ENCODE measurements at places on chromosomes 1 and 21.

DNA sequence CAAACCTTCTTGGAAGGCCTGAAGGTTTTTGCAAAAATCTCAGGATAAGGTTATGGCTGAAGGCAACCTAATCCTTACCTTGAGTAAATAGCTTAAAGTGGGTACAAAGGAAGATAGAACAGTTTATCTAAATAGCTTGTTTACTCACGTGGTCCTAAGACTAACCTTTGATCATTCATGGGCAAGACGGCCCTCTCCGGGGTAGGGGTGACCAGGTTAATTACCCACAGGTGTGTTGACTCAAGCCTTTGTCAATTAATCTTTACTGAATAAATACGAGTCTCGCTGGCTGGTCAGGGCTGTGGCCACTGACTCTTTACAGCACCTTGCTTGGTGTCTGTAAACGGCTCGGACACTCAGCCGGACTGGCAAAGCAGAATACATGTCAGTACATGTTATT, 10.8 kb downstream of the AADACL4 start:
- no peak for DNase-seq

DNA sequence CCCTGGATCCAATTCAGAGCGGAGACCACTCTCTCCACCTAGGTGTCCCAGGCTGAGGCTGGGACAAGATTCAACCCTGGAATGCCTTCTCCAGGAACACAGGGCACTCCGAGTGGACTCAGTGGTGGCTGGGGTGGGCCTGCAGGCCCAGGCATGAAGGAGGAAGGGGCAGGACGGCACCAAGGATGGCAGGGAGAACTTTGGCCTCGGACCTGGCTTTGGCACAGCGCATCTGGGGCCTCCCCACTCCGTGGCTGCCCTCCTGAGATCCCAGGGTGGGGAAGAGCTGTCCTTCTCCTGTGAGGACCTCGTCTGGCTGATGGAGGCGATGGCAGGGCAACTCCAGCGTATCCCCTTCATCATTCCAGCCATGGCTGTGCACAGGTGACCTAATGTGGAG, 35.6 kb downstream of the DHCR24 start:
- no peak for DNase-seq

DNA sequence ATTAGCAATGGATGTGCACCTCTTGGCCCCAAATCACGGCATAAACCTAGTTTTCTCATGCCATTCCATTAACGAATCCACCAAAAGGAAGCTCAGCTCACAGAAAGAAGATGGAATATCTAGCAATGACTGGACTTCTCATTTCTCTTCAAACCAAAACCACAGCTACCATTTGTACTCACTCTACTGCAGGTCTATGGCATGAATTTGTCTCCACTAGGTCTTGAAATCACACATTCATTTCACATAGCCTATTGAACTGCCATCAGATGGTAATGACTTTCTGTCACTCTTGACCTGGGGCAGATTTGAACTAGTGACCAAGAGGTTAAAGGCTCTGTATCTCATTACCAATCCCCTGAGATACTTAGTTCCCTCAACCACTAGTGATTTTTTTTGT, 382.7 kb downstream of the DPYD start:
- DNase-seq: no peak

- DNase-seq: peak; percentile 55
Observed at GRCh38 chr1:148334339-148335130, 148.6 kb downstream of the PPIAL4G start.

DNA sequence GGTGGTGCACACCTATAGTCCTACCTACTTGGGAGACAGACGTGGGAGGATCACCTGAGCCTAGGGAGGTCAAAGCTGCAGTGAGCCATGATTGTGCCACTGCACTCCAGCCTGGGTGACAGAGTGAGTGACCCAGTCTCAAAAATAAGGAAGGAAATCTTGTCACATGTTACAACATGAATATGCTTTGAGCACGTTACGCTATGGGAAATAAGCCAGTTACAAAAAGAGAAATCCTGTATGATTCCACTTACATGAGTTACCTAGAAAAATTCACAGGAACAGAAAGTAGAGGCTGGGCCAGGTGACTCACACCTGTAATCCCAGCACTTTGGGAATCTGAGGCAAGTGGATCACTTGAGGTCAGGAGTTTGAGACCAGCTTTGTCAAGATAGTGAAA, 6.7 kb upstream of the PADI6 start:
- DNase-seq: no peak

GRCh38 chr1:54002544-54003248, 15.3 kb downstream of the LDLRAD1 start:
- no peak for DNase-seq

GRCh38 chr21:33522953-33523349, 19.0 kb downstream of the GART start:
- no peak for DNase-seq

DNA sequence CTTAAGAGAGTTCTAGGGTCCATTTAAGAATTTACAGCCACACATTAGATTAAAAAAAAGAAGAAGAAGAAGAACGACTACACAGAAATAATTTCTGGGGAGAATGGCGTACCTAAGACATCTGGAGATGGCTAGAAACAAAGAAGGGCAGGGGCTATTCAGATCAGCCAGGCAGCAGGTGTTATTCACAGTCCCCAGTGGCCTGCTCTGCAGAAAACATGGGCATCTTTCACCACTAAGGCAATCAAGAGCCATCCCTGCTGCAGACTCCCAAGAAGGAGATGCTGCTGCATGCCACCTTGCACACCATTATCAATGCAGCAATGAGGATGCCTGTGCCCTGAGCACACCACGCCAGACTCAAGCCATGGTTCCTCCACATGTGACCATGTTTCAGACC, 7.9 kb upstream of the FCRL2 start:
- no peak for DNase-seq

DNA sequence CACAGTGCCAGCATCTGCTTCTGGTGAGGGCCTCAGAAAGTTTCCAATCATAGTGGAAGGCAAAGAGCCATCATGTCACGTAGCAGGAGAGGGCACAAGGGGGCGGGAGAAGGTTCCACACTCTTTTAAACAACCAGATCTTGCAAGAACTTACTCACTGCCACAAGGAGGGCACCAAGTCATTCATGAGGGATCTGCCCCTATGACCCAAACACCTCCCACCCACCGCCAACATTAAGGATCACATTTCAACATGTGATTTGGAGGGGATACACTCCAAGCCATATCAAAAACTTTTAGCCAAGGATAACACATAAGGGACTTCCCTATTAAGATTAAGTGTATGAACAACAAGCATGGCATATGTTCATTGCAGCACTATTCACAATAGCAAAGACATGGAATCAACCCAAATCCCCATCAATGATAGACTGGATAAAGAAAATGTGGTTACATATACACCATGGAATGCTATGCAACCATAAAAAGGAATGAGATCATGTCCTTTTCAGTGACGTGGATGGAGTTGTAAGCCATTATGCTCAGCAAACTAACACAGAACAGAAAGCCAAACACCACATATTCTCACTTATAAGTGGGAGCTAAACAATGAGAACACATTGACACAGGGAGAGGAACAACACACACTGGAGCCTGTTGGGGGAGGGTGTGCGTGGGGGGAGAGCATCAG, 19.9 kb upstream of the SLC35F3 start:
- no peak for DNase-seq

GRCh38 chr1:147600119-147601111, 59.1 kb downstream of the BCL9 start:
- DNase-seq: peak; percentile 10

GRCh38 chr1:245704765-245705164, 550.0 kb downstream of the KIF26B start:
- no peak for DNase-seq

DNA sequence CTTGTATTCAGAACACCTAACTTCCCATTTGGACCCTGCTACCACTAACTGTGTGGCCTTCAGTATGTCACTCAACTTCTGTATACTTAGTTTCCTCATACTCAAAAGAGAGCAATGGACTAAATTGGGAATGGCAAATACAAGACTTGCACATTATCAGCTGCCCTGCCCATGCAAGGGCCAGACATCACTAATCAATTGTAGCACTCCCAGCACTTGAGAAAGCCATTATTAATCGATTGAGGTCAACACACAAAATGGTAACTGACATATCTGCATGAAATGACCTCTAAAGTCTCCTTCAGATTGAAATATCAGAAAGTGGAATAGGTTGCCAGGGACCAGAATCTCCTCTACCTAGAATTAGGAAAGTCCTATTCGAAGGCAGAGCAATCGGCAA, 59.2 kb downstream of the MT1HL1 start:
- no peak for DNase-seq

- DNase-seq: no peak
Observed at GRCh38 chr1:181425566-181425965, 57.8 kb upstream of the CACNA1E start.

- DNase-seq: no peak
Observed at GRCh38 chr1:25556791-25557476, 13.5 kb downstream of the LDLRAP1 start.

DNA sequence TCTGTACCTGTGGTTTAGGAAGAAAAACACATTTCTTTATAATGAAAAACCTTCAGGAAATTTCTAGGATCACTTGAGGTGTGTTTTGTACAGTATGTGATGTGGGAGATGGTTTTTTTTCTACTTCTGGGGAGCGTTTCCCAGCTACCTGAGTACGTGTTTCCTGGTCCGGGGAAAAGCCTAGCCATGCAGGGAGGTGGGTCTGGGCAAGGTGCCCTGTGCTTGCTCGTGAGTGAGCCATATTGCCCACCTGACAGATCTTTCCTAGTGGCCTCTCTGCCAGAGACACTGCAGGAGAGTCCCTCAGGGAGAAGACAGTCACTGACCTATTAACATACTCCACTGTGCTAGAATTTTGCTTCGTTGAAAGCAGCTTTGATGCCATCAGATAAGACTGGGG, 41.3 kb downstream of the TRPM2 start:
- DNase-seq: no peak

DNA sequence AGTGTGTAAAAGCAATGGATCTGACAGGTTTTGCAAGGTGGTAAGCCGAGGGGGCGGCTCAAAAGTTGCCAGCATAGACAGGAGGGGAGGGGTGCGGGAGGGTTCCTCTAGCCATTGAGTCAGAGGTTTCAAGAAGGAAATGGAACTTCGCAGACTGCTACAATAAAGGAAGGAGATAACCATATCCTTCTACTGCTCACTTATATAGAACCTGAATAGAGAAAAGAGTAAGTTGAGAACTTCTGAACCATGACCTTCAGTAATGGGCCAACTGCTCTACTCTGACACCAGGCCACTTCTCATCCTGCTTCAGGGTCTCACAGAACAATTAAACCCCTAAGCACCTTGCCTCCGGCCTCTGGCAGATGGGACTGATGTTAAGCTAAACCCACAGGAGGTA, 26.3 kb upstream of the BCAR3 start:
- no peak for DNase-seq

GRCh38 chr1:33321178-33321577, 280 bp upstream of the A3GALT2 start:
- no peak for DNase-seq

DNA sequence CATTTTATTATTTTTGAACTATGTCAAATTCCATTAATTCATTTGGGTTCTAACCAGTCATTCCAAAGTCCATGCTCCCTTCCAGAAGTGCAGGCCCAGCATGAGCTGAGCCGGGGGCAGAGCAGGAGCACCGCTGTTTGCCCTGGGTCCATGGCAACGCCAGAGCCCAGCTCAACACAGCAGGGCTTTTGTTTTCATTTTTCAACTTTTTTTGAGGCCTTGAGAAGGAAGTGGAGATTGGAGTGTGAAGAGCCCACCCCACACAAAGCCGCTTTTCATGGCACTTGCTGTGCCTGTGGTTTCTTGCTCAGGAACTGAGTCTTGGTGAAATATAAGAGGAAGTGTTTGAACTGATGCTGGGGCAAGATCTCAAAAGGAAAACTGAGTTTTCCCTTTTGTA, 13.2 kb upstream of the PRMT2 start:
- no peak for DNase-seq

DNA sequence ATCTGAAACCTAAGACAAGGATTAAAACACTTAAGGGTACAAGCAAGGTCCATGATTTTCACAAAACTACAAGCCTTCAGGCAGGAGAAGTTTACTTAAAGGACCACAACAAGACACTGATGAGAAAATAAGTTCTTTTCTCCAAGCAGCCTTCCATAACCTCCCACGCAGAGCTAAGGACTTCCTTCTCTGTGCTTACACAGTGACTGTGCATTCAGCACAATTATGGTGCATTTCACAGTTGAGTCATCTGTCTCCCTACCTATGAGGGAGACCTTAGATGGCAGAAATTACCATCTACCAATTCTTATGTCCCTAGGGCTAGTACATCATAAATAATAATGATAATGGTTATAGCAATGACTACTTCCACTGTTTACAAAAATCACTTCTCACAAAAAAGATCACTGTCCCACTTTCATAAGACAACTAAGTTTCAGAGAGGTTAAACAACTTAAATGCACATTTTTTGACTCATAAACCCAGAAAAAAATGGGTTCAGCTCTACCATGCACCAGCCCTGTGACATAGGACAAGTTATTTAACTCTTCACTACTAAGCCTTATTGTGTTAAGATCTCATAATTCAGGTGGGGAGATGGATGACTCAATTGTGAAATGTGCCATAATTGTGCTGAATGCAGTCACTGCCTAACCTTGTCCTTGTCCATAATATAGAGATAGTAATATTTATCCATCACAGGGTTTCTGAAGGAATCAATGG, 45.3 kb downstream of the TARBP1 start:
- no peak for DNase-seq

GRCh38 chr1:64769482-64769881, 24.6 kb downstream of the RAVER2 start:
- DNase-seq: no peak

DNA sequence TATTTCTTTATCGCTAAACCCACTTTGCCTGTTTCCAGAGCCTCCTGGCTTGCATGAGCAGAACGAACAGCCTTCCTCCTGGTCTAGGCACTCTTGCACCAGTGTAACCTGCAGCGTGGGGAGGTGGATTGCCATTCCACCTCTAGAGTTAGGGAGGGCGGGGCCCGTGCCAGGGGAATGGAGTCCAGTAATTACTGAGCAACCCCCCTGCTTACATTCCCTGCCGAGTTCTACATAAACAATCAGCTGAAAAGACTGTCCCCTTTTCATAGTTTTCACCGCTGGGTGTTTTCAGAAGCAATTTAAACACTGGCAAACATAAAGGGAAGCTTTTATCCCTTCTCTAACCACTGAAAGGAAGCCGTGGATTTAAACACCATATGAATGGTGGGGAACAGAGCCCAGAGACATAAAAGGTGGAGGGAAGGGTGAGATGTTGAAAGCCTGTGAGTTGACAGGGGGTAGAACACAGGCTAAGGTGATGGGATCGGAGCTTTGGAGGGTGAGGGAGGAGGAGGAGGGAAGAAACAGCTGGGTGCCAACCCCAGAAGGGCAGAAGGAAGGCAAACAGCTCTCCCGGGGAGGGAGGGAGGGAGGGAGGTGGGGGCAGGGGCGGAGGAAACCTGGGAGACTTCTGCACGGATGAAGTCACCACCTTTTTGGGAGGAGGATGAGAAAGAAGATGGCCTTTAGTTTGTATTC, 68.0 kb upstream of the WDR26 start:
- no peak for DNase-seq

- no peak for DNase-seq
Observed at GRCh38 chr1:232273011-232273410, 356.9 kb downstream of the SIPA1L2 start.

GRCh38 chr1:38113159-38113666, 66.6 kb upstream of the POU3F1 start:
- no peak for DNase-seq

GRCh38 chr1:223652436-223652941, 13.0 kb downstream of the CAPN8 start:
- no peak for DNase-seq

- no peak for DNase-seq
Observed at GRCh38 chr1:208289716-208290115, 45.5 kb upstream of the PLXNA2 start.
